ENCODE measurements at places on chromosomes 16 and 17.
A peak's percentile ranks its signal among the peaks of the same experiment; 100 is the strongest.

GRCh38 chr17:36727577-36727976 lies 126.2 kb downstream of the MRM1 start:
- DNase-seq = no peak

- DNase-seq = no peak
Measured at GRCh38 chr16:54143934-54144571, 142.5 kb downstream of the IRX3 start.

DNA sequence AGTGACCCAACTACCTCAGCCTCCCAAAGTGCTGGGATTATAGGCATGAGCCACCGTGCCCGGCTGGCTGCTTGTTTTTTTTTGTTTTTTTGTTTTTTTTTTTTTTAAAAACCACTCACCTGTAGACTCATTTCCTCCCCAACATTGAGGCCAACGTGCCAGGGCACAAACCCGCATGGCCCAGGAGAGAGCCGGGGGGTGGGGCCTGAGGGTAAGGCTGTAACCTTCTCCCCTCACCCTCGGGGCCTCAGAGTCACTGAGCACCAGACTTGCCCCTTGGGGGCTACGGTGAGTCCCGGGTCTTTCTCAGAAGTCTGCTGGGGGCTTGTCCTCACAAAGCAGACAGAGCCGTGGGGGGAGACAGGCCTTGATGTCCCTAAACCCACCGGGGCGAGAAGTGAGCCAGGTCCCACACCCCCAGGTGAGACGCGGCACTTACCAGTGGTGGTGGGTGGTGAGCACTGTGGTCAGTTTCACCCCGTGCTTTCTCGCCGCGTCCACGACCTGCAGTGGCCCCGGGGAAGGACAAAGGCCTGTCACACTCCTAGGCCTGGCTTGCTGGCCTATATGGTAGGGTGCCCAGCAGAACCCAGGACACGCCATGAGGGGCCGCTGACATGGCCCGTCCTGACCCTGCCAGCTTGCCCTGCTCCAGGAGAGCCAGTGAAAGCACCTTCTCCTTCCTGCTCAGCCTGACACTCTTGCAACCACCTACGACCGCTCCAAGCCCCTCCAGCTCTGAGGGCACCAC lies 4.6 kb downstream of the HAGH start:
- DNase-seq = no peak

- no peak for DNase-seq
Measured at GRCh38 chr16:67474551-67475455, 6.2 kb downstream of the ATP6V0D1 start.

GRCh38 chr16:69069504-69069903 lies 35.9 kb upstream of the HAS3 start:
- DNase-seq = no peak

DNA sequence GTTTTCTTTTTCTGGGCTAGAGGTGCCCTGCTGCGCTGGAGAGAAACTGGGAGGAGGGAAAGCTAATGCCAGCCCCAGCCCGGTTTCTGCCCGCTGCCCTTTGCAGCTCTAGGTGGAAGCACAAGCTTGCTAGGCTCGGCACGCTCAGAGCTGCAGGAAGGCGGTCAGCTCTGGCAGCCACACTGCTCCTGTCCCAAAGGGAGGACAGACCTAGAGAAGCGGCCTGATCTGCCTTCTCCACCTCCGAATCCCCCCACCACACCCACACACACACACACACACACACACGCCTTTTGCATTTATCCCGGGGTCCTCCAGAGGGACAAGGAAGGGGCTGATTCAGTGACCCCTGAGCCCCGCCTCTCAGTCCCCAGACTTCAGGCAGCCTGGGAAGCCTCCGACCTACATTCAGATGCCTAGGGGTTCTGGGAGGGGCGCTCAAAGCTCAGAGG lies 418.1 kb downstream of the SOX9 start:
- DNase-seq = no peak

DNA sequence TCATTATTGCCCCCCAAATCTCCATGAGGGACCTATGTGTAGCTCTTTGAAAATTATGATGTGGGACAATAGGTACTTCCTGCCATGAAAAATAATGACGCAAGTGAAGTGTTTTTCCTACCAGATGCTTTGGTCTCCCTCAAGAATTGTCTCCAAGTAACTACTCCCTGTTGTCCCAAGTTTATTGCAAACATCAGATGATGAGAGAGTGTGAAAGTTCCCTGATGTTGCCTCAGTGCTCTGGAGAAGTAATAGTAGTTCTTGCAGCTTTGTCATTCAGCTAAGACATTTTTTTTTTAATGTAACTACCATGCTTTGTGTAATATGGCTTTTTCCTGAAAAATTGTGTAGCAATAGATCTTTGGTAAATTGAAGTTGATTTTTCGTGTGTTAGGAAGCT lies 20.1 kb downstream of the LPCAT2 start:
- DNase-seq = no peak

GRCh38 chr17:47952171-47953021 lies 5.3 kb downstream of the PRR15L start:
- DNase-seq = no peak

DNA sequence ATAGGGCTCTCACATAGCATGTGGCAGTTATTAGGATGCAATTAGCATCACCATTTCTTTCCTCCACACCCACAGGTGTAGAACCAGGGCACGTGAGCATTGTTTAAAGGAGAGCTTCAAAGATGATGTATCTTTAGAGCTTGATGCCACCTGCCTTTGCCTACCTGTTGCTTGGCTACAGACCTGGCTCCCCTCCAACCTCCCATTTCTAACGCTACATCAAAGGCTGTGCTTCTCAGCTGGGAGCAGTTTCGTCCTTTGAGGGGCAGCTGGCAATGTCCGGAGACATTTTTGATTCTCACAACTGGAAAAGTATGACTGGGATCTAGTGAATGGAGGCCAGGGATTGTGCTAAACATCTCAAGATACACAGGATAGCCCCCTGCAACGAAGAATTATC lies 78.5 kb upstream of the CLEC3A start:
- no peak for DNase-seq

DNA sequence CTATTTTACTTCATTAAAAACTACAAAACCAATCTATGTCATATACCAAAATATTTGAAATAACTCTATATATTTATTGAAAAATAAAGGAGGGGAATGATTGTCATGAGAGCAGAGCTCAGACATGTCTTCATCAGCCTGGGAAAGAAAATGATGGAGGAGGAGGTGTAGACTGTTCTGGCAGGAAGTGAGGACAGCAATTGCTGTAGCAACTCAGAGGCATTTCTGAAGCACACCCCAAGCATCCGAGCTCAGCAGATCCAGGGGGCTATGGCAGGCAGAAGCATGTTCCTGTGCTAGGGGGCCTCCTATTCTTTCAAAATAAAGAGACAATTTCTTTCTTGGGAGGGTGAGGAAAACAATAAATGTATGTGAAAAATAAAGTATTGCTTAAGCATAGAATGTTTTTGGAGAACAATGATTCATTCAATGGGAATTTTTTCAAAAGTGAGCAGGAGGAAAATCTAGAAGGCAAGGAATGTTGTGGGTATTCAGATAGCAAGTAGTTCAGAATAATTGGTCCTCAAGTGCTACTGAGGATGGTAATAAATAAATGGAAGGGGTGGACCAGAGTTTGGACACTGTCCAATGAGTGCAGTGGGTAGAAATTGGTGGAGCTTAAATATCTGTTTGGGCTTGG lies 383.4 kb downstream of the CDH11 start:
- DNase-seq = no peak

GRCh38 chr17:8894202-8894671 lies 26.8 kb upstream of the PIK3R6 start:
- no peak for DNase-seq

- DNase-seq = no peak
Measured at GRCh38 chr17:73552300-73553048, 91.8 kb downstream of the SDK2 start.

DNA sequence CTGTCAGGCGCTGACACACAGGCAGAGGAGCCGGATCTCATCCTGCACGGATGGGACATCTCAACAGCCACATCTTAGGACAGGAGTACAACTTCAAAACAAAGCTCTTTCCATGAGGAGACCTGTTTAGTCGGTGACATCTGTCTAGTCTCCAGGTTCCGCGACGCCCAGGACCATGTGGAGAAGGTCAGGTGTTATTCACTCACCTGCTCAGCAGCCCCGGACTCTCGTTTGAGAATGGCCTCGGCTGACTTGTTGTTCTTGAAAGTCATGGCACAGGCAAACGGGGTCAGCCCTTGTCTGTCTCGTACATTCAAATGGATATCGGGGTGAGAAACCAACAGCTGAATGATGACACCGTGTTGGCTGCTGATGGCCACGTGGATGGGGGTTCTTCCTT lies 35.7 kb downstream of the CYB5D2 start:
- DNase-seq = no peak

GRCh38 chr16:30748634-30749445 lies 615 bp downstream of the PHKG2 start:
- DNase-seq = peak; percentile 20

- no peak for DNase-seq
Measured at GRCh38 chr16:11988258-11988978, 11.9 kb downstream of the SNX29 start.

GRCh38 chr16:52611817-52612673 lies 65.1 kb upstream of the TOX3 start:
- DNase-seq = no peak

GRCh38 chr16:4380119-4381063 lies 8.7 kb downstream of the VASN start:
- DNase-seq = no peak

GRCh38 chr17:7393613-7394451 lies 493 bp downstream of the PLSCR3 start:
- DNase-seq = peak; percentile 83

DNA sequence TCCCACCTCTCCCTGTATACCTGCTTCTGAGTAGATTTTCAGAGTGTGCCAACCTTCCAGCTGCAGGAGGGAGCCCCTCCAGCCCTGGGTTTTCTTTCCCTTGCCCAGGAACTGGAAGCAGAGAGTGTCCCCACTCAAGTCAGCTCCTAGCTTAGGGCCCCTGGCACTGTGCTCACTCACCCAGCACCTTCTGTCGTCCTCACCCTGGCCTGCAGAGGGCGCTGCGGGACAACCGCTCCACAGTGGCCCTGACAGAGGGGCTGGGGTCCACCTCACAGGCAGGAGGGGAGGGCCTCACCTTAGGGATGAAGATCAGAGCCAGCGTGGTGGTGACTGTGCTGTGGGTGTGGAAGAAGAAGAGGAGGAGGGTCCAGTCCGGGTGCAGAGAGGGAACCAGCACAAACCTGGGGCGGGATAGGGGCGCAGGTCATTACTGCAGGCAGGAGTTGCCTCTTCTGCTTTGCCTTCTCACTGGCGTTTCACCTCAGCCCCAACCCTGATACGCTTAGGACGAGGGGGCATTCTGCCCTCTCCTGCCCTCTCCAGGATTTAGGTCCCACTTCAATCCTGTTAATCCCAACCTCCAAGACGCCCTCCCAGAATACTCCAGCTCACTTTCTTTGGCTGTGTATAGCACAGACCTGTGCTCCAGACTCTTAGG lies 10.0 kb downstream of the GPR179 start:
- no peak for DNase-seq

GRCh38 chr17:43528319-43528987 lies 17.7 kb downstream of the ETV4 start:
- no peak for DNase-seq

DNA sequence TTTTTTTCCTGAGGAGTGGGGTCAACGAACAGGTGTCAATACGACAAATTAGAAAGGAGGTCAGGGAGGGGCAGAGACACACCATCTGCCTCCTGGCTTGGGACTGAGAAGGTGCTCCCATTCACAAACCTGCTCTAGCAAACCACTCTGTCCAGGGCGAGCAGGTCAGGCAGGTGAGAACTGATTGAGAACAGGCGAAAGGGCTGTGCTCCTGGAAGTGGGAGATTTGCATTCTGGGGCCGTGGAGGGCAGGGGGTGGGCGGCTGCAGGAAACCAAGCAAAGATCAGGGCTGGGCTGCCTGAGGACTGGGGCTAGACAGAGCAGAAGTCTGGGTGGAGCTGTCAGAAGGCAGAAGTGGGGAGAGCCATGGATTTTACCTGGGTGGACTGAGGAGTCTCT lies 98.9 kb upstream of the NLRP1 start:
- DNase-seq = no peak

- no peak for DNase-seq
Measured at GRCh38 chr17:55812323-55812722, 61.5 kb downstream of the PCTP start.

GRCh38 chr16:69834807-69835466 lies 72.8 kb downstream of the WWP2 start:
- DNase-seq = no peak

- DNase-seq = peak; percentile 89
Measured at GRCh38 chr16:84593825-84594724, 23.8 kb downstream of the COTL1 start.

DNA sequence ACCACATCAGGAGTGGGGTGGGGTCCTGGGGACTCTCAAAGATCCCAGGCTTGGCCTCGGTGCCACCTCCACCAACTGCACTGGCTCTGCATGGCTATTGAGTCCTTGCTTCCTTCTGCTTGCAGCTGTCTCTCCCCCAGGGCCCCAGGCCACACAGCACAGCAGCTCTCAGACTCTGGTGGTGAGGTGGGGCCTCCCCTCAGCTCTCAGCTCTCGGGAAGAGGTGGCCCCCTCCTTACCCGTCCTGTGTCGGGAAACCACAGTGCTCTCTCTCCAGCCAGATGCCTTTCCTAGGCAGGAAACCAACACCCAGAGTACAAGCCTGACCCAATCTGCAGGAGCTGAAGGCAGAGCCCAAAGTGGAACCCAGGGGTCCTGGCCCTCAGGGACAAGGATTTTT lies 18.5 kb downstream of the SRCIN1 start:
- DNase-seq = no peak

GRCh38 chr16:82582975-82583374 lies 43.8 kb upstream of the CDH13 start:
- no peak for DNase-seq

- DNase-seq = peak; percentile 56
Measured at GRCh38 chr17:9924735-9925191, 19.7 kb upstream of the RCVRN start.

DNA sequence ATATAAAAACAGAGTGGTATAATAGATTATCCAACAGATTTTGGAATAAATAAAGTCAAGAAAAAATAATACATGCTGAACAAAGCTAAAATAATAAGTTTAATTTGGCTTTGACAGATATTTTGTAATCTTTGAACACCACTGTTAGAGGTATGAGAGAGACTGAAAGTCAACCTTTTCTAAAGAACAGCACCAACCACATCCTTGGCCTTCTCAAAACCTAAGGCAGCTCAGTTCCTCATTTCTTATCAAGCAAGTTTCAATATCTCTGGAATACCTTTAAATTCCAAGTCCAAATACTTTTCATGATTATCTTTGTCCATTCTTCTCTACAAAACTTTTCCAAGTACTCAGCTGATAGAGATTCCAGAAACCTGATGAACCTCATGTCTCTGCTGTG lies 1603.8 kb downstream of the CDH8 start:
- no peak for DNase-seq

All from CD4-positive, alpha-beta T cell treated with Interleukin-4 for 1 hour (primary cell).